Umbilical cord (tissue), 2 donors: ENCODE measurements at places on chromosomes 6 and 20.

DNA sequence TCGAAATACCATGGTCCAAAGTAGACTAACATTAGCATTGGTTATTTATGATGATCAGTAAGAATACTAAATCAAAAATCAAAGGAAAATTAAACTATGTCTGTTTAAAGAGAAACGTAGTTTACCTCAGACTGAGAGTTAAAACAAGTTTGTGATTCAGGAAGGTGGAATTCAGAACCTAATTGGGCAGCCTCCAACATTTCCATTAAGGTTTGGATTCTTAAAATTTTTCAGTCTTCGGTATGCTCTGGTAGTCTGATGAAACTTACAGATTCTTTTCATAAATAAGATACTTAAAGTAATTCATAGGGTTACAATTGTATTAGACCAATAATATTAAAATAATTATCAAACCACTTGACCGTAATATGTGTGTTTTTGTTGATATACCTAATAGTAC, 18.6 kb downstream of the HFE start:
- no peak for DNase-seq

DNA sequence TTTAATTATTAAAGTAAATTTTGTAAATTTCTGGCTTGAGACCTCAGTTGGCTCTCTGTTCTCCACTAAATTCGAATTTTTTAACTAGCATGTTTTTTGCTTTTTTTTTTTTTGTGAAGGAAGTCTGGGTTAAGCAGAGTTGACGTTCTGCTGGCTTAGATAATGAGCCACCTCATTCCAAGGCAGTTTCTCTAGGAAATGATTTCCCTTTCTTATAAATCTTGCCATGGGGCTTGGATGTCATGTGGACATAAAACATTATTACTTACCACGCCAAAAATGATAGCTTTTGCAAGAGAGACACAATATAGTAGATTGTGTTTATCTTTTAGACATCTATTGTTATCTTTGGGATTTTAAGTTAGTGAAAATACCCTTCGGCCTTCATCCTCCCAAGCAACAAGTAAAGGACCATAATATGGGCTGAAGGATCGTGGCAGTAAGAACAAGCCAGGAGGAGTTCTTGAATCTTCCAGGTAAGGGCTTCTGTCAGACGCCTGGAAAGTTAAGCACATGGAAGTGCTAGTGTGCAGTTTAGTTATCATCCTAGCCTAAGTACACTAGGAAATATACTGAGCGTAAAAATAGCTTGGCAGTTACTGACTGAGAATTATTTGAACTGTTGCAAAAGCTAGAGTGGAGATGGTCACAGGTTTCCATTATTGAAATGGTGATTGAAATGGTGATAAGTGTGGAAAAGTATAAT, 30.7 kb downstream of the ADGRG6 start:
- peak; percentile 42 for DNase-seq

DNA sequence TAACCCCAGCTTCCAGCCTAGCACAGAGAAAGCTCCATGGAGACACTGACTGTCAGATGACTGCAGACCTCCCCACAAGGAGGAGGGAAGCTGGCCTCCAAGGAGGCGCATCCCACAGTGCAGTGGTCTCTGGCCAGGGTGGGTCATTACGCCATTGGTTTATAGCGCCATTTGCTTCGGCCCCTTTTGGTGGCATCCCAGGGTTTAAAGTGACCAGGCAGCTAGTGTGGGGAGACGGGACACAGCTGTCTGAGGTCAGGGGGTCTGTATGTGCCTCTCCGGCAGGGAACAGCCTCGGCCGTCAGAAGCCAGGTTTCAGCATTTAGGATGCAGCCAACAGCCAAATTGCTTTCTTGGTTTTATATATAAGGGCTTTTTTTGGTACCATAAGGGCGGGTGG, 15.8 kb upstream of the PMEPA1 start:
- no peak for DNase-seq

GRCh38 chr20:56411759-56412472, at the start of gene CASS4:
CASS4 (plus strand) TSS chr20:56412260; CDS start chr20:56412459, 199 bp downstream.
- peak; percentile 75 for DNase-seq

- no peak for DNase-seq
Measured at GRCh38 chr6:47028835-47029360, 13.2 kb downstream of the ADGRF1 start.

GRCh38 chr6:70079241-70079640, 212.9 kb downstream of the COL19A1 start:
- peak; percentile 21 for DNase-seq

GRCh38 chr6:37389857-37390256, 36.1 kb downstream of the RNF8 start:
- no peak for DNase-seq

DNA sequence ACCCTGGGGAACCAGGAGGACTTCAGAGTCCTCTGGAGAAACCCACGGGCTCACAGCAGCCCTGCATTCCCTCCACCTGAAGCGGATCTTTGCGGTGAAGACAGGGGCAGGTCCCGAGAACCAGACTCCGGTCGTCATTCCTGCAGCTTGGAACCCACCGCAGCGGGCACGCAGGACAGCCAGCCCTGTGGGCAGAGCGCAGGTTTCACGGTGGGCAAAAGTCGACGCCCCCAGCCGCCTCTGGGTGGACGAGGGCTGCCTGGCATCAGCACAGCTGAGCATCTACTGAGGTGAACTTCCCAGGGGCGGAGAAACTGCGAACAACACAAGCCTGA, 118.3 kb downstream of the PSMB1 start:
- no peak for DNase-seq

GRCh38 chr6:112911959-112912358, 564.8 kb downstream of the RFPL4B start:
- DNase-seq = peak; percentile 10

DNA sequence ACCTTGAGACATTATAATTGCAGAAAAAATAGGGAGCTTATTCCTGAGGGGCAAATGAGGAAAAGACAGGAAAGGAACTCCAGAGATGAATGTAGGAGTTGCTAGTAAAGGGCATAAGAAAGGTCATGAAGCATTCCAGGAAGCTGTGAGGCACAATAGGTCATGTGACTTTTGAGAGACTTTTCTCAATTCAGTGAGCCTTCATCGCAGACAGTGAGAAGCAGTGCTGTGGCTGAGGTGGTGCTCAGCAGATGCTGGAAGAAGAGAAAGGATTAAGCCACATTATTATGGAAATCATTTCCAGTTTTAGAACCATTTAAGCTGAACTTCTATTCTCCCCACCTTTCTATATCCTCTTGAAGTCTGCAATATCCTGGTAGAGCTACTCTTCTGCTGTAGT, 4.1 kb downstream of the SPTLC3 start:
- DNase-seq = no peak

DNA sequence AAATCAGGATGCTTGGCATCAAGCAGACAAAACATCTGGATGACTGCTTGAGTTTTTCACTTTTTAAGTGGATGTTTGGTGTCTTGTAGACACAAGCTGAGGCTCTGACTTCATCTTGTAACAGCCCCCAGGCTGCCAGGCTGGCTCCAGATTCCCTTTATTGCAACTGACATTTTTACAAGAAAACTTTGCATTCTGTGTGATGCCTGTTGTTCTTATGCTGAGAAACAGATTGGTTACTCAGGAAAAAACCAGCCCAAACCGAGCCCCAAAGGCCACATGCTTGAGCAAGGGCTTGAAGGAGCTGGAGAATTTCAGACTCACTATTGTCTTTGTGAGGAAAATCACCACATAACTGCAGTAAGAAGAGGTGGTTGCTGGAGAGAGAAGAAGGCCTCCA, 98.4 kb upstream of the PREP start:
- DNase-seq = no peak

- no peak for DNase-seq
Measured at GRCh38 chr6:3725145-3726047, 26.1 kb downstream of the PXDC1 start.

DNA sequence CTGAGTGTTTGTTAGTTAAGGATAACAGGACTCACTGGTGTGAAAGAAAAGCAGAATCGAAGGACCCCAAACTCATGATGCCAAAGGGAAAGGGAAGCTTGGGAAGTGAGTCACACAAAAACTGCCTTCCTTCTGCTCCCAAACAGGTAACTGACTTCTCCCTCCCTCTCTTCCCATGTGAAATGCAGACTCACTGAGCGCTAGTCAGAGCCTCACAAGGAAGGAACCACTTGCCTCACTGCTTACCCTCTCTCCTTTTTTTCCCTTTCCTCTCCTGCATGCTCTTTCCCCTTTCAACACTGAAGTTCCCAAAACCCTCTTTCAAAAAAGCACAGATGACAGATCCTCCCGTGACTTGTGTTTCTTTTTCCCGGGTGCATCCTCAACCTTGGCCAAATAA, 56.4 kb downstream of the LYRM4 start:
- no peak for DNase-seq

GRCh38 chr6:15570171-15570570, 92.7 kb downstream of the DTNBP1 start:
- DNase-seq = no peak

GRCh38 chr20:4190792-4191519, 175.6 kb upstream of the RNF24 start:
- DNase-seq = no peak

- DNase-seq = peak; percentile 46
Measured at GRCh38 chr20:19835533-19836222, 77.6 kb downstream of the RIN2 start.

DNA sequence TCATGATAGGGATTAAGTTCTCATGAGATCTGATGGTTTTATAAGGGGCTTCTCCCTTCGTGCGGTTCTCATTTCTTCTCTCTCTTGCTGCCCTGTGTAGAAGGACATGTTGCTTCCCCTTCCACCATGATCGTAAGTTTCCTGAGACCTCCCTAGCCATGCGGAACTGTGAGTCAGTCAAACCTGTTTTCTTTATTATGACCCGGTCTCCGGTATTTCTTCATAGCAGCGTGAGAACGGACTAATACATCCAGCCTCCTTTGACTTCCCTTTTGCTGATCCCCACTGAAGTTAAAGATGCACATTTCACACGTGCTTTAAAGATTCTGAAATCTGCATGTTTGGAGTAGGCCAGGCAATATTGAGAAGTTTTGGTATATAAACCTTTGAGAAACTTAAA, 543.1 kb downstream of the PRKN start:
- no peak for DNase-seq

DNA sequence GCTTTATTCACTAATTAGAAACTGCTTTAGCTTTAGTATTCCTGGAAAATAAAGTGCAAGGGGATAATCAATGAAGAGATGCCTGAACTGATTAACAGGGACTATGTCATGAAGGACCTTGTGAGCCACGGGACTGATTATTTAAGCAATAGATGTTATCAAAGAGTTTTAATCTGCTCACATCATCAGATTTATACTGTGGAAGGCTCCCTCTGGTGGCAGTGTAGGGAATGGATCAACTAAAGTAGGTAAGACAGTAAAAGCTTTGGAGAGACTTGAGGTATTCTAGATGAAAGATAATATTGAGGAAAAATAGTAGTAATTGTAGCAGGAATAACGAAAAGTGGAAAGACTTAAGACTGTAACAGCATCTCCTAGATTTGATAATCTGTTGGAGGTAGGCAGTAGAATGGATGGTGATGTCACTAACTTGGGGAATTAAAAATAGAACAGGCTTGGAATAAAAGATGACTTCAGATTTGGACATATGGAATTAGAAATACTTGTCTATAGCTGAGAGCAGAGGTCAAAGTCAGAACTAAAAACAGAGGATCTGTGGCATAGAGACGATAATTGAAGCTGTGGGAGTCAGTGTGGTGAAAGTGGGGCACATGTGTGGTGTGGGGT, 80.3 kb upstream of the HTR1E start:
- DNase-seq = peak; percentile 12

DNA sequence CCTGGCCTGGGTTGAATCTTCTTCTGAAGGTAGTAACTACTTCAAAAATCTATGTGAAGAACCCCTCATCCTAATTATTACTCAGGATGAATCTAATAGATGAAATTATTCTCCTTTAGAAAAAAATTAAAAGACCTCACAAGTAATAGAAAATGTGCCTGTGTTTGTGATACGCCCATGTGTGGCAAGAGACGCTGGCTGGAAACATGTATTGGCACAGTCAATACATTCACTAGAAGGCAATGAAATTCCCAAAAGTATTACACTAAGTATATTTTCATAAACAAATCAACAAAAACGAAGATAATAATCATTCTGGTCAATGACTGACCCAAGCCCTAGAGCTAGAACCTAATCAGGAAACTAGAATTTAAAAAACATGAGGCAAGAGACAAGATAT, 64.0 kb downstream of the B4GALT5 start:
- DNase-seq = no peak

- DNase-seq = no peak
Measured at GRCh38 chr20:57615445-57615811, 4.8 kb downstream of the ZBP1 start.

GRCh38 chr6:166587631-166588413, 1.3 kb upstream of the RAMACL start:
- DNase-seq = no peak

DNA sequence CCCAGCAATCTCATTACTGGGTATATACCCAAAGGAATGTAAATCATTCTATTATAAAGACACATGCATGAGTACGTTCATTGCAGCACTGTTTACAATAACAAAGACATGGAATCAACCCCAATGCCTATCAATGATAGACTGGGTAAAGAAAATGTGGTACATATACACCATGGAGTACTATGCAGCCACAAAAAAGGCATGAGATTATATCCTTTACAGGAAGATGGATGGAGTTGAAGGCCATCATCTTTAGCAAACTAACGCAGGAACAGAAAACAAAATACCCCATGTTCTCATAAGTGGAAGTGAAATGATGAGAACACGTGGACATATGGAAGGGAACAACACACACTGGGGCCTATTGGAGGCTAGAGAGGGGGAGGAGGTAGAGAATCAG, 115.7 kb downstream of the NUS1 start:
- DNase-seq = no peak

DNA sequence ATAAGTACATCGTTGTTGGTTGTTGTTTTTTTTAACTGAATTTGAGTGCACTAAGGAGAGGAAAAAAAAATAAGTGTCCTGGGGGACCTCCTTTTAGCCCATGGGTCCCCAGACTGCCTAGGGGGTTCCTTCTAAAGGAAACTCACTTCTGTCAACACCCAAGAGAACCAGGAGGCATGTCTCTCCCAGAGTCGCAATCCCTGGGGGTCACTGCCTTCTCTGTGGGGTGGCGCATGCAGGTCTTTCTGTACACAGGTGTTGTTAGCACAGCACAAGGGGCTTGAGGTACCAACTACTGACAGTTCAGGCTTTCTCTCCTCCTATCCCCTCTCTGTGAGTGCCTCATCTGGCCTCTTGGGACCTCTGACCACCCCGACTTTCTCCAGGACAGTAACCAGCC, 7.3 kb upstream of the ARMC2 start:
- no peak for DNase-seq
